ENCODE measurements at places on chromosomes 11 and 22. TPM values are rescaled to one million over a fixed set of nuclear protein-coding genes. Genes with fewer than 3 reads are reported as not detected.
A peak's percentile ranks its signal among the peaks of the same experiment; 100 is the strongest.

- no peak for DNase-seq
Measured at GRCh38 chr11:82873919-82874333, 26.3 kb downstream of the PRCP start.

MS4A6A gene
- total RNA-seq, result not detected

GRCh38 chr11:44241851-44242250, 68.1 kb downstream of the ALX4 start:
- no peak for DNase-seq

GRCh38 chr11:119120639-119121007, 757 bp upstream of the HINFP start:
- no peak for DNase-seq

DNA sequence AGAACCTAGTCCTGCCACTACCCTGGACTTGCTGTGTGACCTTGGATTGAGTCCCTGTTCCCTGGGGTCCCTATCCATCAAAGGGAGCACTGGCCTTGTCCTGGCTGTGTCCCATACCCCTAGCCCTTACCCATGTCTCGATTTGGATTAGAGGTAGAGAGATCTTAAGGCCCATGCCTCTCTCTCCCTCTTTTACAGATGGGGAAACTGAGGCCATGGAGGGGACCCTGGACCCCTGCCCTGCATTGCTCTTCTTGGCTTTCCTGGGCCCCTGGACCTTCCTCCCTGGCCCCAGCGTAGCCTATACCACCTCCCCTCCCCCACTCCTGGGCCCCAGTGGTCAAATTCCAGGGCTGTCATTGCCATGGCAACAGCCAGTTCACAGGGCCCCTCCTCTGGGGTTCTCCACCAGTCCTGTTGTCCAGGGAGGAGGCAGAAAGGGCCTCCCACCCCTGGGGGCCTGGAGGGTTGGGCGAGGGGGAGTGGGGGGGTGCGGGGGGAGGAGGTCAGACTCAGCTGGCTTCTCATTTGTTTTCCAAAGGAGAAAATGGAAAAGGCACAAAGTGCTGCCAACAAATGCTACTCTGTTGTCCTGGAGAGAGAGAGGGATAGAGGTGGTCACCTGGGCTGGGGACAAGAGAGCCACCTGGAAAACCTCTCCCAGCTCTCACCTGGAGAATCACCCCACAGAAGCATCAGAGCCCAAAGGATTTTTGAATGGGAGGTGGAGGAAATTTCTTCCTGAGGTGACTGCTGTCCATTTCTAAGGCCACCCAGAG, 23.3 kb downstream of the ARHGEF17 start:
- DNase-seq, result peak; percentile 73

GRCh38 chr22:23519442-23520157, 60.5 kb downstream of the IGLL1 start:
- no peak for DNase-seq

DNA sequence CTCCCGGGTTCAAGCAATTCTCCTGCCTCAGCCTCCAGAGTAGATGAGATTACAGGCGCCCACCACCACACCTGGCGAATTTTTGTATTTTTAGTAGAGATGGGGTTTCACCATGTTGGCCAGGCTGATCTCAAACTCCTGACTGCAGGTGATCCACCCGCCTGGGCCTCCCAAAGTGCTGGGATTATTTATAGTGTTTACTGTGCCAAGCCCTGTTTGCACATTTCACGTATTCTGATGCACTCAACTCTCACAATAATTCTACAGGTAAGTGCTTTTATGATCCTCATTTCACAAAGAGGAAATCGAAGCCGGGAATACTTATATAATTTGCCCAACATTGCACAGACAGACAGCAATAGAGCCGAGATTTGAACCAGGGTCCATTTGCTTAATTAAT, 38.0 kb upstream of the DAGLA start:
- DNase-seq, result no peak

- no peak for DNase-seq
Measured at GRCh38 chr22:17672417-17672991, 33.9 kb downstream of the BCL2L13 start.

DNA sequence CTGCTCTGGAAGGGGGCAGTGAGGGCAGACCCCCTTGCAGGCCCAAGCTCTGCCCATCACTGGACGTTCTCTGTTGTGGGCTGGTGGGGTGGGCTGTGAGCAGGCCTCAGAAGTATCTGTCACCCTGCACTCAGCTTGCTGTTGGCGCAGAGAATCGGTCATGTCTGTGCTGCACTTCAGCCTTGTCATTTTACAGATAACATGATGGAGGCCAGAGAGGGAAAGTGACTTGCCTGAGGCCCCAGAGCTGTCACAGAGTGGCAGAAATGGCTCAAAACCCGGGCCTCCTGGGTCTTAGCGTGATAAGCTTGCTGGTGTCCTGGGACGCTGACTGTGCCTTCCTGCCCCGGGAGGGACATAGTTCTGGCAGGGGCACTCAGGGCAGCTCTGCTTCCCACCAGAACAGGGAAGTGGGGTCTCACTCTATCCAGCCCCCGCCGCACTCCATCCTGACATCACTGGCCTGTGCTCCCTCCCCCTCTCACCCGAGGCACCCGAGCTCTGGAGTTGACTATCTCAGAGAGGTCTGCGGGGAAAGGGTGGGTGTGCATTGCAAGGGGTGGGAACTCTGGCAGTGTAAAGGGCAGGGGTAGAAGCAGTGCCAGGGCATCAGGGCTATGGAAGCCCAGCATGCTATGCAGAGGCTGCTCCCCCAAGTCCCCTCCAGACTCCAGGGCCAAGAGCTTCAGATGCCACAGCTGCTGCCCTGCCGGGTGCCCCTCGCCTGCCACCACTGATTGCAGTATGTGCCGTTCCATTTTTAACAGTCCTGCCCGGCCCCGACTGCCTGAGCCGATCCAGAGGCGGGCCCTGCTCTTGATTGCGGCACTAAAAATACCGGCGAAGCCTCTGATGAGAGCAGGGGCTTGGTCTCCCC, 50.4 kb upstream of the NECTIN1 start:
- DNase-seq, result no peak

GRCh38 chr22:44520465-44521094, 22.5 kb upstream of the RTL6 start:
- no peak for DNase-seq

- no peak for DNase-seq
Measured at GRCh38 chr11:70429724-70430521, 31.6 kb downstream of the CTTN start.

- DNase-seq, result no peak
Measured at GRCh38 chr11:67099831-67100324, 19.2 kb upstream of the KDM2A start.

- DNase-seq, result no peak
Measured at GRCh38 chr11:66851698-66852465, 5.0 kb upstream of the LRFN4 start.

GRCh38 chr11:126485021-126485792, 129.7 kb downstream of the ST3GAL4 start:
- DNase-seq, result no peak

DNA sequence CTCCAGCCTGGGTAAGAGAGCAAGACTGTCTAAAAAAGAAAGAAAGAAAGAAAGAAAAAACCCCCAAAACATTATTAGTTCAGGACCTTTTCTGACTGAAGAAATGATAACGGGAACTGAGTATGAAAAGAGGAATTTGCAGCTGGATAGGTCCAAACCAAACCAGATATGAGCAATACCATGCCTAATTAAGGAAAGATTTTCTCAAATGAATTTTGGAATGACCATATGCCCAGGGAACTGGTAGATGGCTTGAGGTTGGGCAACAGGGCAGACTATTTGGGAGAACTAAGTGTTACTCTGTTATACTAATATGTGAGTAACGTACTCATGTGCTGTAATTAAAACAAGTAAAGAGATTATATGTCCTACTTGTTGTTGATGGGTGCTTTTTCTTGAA, 186.1 kb downstream of the TMEM135 start:
- no peak for DNase-seq

AGBL2 gene
- total RNA-seq, result 2.4 TPM

DNA sequence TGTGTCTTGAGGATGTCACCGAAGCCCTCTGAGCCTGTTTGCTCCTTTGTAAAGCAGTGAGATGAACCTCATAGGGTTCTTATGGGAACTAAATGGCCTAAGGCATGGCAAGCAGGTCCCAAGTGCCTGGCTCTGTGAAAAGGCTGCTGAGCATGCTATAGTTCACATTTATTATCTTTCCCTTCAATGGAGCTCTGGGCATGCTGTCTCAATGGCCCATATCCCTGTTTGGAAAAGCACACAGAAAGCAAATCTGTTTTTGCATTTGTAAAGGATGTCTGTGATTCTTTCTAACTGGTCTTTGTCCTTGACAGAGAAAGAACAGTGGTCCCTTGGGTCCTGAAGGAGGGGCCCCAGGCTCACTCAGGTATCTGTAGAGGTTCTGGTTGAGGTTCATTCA, 26.4 kb downstream of the RTCB start:
- DNase-seq, result no peak

- DNase-seq, result no peak
Measured at GRCh38 chr11:79616392-79616851, 175.6 kb upstream of the TENM4 start.

CCDC89 gene
- not detected for total RNA-seq

FBLN1 gene
- total RNA-seq, result 152 TPM

- no peak for DNase-seq
Measured at GRCh38 chr11:64358907-64359711, at the start of gene RPS6KA4. RPS6KA4 (plus strand) TSS chr11:64359162; CDS start chr11:64359236, 74 bp downstream.

GDPD5 gene
- total RNA-seq, result 13.3 TPM

JAML gene
- not detected for total RNA-seq

CFL1 gene
- 1,437 TPM for total RNA-seq

TREH gene
- not detected for total RNA-seq

DNA sequence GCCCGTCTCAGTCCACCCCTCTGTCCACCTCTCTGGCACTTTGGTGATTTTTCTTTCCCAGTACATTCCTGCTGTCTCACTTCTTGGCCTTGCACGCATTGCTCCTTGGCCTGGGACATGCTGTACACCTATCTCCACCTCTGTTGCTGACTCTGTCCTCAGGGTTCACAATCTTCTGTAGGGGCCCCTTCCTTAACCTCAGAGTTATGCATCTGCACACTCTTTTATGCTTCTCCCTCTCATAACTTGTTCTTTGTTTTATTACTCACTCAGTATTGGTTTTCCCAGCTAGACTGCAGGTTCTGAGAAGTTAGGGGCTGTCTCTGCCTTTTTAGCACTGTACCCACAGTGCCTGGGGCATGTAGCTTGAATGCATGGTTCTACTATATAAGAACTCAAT, 139.1 kb upstream of the MTMR2 start:
- no peak for DNase-seq

C11orf65 gene
- total RNA-seq, result 1.0 TPM

OR8D4 gene
- total RNA-seq, result not detected

APOBEC3A gene
- total RNA-seq, result not detected

DNA sequence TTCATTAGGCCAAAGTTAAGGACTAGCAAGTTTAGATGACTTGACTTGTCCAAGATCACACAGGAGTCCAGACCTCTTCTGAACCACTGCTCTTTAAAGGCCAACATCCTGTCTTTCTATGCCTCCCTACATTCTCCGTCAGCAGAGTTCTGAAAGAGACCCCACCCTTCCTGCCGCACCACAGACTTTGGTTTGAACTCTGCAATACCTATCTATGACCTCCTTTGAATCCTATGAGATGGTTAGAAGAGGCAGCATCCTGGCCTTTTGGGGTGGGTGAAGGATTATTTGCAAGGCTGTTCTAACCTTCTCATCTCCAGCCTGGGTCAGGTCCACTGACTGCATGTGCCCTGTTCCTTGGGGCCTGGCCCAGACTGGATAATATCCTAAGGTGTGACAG, 4.3 kb upstream of the RRM1 start:
- no peak for DNase-seq

DNA sequence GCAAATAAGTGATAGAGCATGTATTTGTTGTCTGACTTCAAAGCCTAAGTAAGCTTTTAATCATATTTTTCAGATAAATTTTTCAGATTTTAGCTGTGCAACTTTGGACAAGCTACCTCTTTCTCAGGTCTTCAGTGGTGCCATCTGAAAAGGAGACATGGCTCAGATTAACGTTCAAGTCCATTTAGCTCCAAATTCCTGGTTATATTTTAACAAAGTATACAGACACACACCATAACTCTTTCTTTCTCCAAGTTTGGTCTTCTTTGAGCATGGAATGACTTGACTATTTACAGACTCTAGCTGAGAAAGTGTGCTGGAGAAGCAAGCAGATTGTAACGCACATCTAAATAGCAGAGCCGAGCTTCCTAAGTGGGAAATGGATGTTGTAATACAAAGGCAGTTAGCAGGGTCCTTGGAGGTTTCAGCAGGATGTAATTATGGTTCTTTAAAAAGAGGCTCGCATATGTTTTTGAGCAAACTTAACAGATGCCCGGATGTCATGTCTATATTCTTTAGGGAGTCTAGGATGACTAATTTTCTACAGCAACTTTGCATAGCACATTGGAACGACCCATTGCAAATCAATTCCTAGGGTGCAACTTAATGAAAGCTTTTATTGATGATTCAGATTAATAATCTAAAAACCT, 128.1 kb upstream of the E2F8 start:
- DNase-seq, result no peak

PNPLA5 gene
- total RNA-seq, result not detected

DNA sequence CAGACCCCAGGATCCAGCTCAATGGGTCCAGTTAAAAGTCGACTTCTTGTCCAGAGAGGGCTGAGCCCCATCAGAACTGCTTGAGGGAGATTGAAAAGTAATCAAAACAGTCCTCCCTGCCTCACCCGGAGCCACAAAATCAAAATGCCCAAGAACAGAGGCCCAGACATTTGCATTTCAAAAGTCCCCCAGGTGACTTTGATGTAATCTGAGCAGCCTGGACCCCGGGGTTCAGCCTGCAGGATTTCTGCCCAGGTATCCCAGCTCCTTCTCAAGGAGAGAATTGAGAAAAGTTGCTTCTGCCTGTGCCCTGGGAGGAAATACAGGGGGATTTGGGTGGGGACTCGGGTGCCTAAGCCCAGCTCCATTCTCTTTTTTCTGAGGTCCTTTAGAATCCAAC, 1385.0 kb downstream of the TBC1D22A start:
- no peak for DNase-seq

DNA sequence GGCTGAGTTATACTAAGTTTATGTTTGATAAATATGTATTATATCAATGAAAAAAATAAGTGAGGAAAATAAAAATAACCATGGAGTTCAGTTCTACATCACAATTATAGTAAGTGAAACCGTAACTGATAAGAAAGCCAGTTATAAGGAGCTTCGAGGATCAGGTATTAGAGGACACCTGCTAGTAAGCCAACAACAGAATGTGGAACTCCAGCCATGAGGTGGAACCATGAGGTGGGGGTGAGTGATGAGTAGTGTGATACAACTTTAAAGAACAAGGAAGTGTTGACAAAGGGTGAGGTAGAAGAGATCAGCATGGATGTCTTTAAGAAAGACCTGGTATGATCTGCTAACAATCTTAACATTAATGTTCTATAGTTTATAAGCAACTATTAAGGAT, 452.9 kb downstream of the GUCY1A2 start:
- no peak for DNase-seq

All from neural crest cell (in vitro differentiated cells).